Natural killer cell (primary cell): ENCODE measurements at places on chromosomes 1 and 21. TPM values are rescaled to one million over a fixed set of nuclear protein-coding genes. Genes with fewer than 3 reads are reported as not detected.

FMO4 gene
- 3.6 TPM for total RNA-seq

CXADR gene
- 0.10 TPM for total RNA-seq

WNT2B gene
- total RNA-seq: 0.18 TPM

RNU11 gene
- not detected for total RNA-seq

PTPN22 gene
- total RNA-seq: 98.4 TPM

AMY1A gene
- total RNA-seq: not detected

OR2L8 gene
- not detected for total RNA-seq

CCDC185 gene
- total RNA-seq: not detected

KLHDC8A gene
- not detected for total RNA-seq

TSPEAR gene
- not detected for total RNA-seq

HTR1D gene
- total RNA-seq: not detected

- H3K27ac ChIP-seq: no peak overlapping the region
- no peak for DNase-seq
- H3K4me1 ChIP-seq: no peaks in the 10 kb centered on the region
- no peak overlapping the region for H3K4me3 ChIP-seq
- H3K36me3 ChIP-seq: no peaks in the 10 kb centered on the region
Measured at GRCh38 chr1:5455056-5455455, 537.2 kb downstream of the NPHP4 start.

- H3K27ac ChIP-seq: no peak overlapping the region
- H3K27me3 ChIP-seq: no peaks in the 10 kb centered on the region
- H3K4me1 ChIP-seq: no peaks in the 10 kb centered on the region
- DNase-seq: no peak
Measured at GRCh38 chr1:55446351-55446750, 231.2 kb upstream of the USP24 start.

DNA sequence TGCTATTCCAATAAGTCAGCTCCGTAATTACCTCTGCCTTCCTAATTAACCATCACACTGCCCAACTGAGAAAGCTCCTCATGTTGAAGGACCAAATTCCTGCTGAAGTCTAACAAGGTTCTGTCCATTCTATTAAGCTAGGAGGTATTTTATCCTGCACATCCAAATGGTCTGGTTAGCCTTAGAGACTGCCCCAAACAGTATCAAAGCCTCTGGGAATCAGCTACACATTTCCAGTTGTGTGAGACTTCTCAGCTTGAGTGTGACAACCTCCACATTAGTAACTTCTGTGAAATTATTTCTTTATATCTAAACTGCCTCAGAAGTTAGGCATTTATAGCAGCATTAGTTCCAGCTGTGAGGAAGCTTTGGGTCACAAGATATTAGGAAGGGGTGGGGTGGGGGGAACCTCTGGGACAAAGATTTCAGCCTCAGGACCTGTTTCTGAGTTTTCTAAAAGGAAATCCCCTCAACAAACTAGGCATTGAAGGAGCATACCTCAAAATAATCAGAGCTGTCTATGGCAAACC lies 150.5 kb upstream of the DUSP10 start:
- H3K27ac ChIP-seq: no peak overlapping the region
- no peaks in the 10 kb centered on the region for H3K36me3 ChIP-seq
- no peak overlapping the region for H3K4me3 ChIP-seq
- no peaks in the 10 kb centered on the region for H3K27me3 ChIP-seq

GRCh38 chr1:40224040-40224439 lies 23.7 kb upstream of the TMCO2 start:
- H3K4me1 ChIP-seq: no peaks in the 10 kb centered on the region
- no peaks in the 10 kb centered on the region for H3K27me3 ChIP-seq
- no peak overlapping the region for H3K4me3 ChIP-seq

- peaks cover 7% of the 10 kb centered on the region for H3K27me3 ChIP-seq
- H3K27ac ChIP-seq: no peak overlapping the region
- no peaks in the 10 kb centered on the region for H3K4me1 ChIP-seq
- H3K36me3 ChIP-seq: no peaks in the 10 kb centered on the region
- H3K4me3 ChIP-seq: no peak overlapping the region
Measured at GRCh38 chr1:152143150-152143887, 15.7 kb downstream of the RPTN start.

DNA sequence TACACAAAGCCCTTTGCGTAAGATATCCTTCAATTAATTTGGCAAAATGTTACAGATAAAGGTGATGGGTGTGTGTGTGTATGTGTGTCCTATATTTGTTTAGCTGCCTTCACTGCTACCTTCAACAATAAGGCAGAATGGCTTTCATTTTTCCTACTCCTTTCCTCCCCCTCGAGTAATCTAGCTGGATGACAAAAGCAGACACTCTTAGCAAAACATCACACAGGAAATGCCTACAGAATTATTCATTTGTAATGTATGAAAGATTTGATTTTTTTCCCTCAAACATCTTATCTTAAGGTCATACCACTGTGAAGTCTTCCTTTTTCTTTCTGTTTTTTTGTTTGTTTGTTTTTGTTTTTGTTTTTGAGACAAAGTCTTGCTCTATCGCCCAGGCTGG lies 10.6 kb downstream of the PTPN22 start:
- peaks cover 41% of the 10 kb centered on the region for H3K36me3 ChIP-seq
- H3K27ac ChIP-seq: peak overlapping the region; percentile 66
- H3K4me1 ChIP-seq: peaks cover 21% of the 10 kb centered on the region
- no peaks in the 10 kb centered on the region for H3K27me3 ChIP-seq
- no peak overlapping the region for H3K4me3 ChIP-seq

DNA sequence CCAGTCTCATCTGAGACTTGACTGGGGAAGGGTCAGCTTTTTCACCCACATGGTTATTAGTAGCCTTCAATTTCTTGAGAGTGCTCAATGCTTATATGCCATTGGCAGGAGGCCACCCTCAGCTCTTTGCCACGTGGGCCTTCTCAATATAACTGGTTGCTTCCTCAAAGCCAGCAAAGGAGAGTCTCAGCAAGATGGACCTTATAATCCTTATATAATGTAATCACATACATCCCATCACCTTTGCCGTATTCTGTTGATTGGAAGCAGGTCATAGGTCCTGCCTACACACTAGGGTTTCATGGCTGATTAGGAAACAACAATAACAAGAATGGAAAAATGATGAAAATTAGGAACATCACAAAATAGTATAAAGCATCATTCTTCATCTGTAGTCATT lies 22.9 kb downstream of the TSEN15 start:
- no peaks in the 10 kb centered on the region for H3K4me1 ChIP-seq
- peaks cover 17% of the 10 kb centered on the region for H3K36me3 ChIP-seq
- H3K27me3 ChIP-seq: no peaks in the 10 kb centered on the region

DNA sequence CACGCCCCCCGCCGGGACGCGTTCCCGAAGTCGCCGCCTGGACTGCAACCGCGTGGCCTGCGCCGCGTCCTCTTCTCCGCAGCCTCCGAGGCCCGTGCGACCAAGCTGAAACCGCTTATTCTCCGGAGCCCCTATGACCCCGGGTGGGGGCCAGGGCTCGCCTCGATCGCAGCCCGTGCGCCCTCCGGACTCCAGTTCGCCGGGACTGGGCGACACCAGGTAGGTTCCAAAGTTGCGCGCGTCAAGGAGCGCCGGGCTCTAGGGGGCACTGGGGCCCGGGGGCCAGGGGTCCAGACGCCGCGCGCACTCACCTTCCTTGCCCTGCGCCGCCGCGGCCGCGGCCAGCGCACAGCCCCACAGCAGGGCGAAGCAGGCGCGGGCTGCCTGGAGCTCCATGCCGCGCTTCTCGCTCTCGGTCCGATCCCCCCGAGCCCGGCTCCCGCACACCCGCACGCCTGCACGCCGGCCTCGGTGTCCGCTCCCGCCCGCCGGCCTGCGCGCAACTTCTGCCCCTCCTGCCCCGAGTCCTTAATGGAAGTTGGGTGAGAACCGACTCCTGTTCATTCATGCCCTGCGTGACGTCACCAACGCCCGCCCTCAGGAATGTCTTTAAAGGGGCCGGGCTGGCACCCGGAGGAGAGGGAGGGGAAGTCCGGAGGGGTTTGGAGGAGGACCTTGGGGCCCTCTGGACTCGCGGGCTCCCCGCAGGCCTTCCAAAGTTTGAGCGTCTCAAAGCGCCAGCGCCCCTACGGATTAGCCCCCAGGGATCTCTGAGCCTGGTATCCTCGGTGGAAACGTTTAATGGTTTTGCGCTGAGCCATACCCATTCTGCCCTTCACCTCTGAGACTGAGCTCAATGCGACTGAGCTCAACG lies at the start of gene EPHA2:
EPHA2 (minus strand) TSS at position 533 of the 874 bp plus-strand sequence; CDS start at position 396, 137 bp downstream.
- H3K4me1 ChIP-seq: peaks cover 53% of the 10 kb centered on the region
- no peak for DNase-seq
- H3K36me3 ChIP-seq: no peaks in the 10 kb centered on the region
- H3K27me3 ChIP-seq: peaks cover 39% of the 10 kb centered on the region
- no peak within 1 kb of the TSS for H3K4me3 ChIP-seq

DNA sequence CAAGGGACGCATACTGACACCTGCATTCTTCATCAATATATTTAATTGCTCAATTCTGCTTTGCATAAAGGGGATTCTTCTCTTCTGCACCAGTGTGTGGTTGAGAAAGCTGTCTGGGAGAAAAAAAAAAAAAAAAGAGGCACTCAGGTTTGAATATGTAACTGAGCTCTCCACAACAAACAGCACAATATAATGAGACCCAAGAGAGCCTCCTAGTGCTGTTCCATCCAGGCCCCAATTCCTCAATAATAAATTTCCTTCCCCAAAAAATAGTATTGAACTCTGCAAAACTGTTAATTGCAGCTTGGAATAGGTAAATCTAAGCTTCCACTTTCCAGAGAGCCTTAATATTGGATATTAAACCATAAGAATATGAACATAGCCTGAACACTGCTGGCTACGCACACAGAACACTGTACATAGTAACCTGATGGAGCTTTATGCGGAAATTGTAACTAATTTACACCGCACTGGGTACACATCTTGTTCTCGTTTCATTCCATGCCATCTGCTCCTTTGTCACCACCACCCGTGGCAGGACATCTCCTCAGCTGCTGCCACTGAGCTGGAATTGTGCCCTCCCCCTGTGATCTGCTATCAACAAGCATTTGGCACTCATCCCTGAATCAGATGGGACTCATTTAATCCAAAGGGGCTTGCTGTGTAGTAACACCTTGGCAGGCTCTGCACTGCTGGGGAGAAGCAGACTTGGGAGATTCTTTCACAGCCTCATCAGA lies 272.0 kb downstream of the HHIPL2 start:
- no peak overlapping the region for H3K4me3 ChIP-seq
- H3K4me1 ChIP-seq: no peaks in the 10 kb centered on the region
- H3K27ac ChIP-seq: no peak overlapping the region
- DNase-seq: no peak
- H3K27me3 ChIP-seq: no peaks in the 10 kb centered on the region
- H3K36me3 ChIP-seq: no peaks in the 10 kb centered on the region

DNA sequence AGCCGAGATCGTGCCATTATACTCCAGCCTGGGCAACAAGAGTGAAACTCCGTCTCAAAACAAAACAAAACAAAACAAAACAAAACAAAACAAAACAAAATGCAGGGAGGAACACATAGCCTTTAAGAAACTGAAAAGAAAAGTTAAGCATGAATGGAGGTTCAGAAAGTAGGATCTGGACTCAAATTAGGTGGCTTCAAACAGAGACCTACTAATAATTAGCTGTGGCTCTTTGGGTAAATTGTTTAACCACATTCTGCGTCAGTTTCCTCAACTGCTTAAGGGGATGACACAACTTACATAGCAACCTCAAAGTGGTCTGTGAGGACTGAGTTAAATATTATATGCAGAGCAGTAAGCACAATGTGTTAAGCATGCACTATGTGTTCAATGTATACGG lies 458.2 kb downstream of the ADGRL2 start:
- H3K4me3 ChIP-seq: no peak overlapping the region
- no peaks in the 10 kb centered on the region for H3K4me1 ChIP-seq
- H3K36me3 ChIP-seq: no peaks in the 10 kb centered on the region
- no peak overlapping the region for H3K27ac ChIP-seq

- H3K4me3 ChIP-seq: no peak overlapping the region
- no peaks in the 10 kb centered on the region for H3K36me3 ChIP-seq
- no peaks in the 10 kb centered on the region for H3K27me3 ChIP-seq
- peak; percentile 15 for DNase-seq
- H3K4me1 ChIP-seq: peaks cover 17% of the 10 kb centered on the region
Measured at GRCh38 chr1:41341772-41342562, 19.3 kb upstream of the FOXO6 start.
